A172 (cell line): ENCODE measurements at places on chromosomes 16 and 17. TPM values are rescaled to one million over a fixed set of nuclear protein-coding genes. Genes with fewer than 3 reads are reported as not detected.

Gene POLG2
- 7.1 and 11.0 TPM in 2 replicates for total RNA-seq

- DNase-seq, result no peak
Observed at GRCh38 chr16:67535201-67535600, 6.6 kb downstream of the RIPOR1 start.

- DNase-seq, result peak; percentile 20
Observed at GRCh38 chr16:87702325-87702811, 63.4 kb downstream of the KLHDC4 start.

- DNase-seq, result no peak
Observed at GRCh38 chr17:279331-279730, 73.3 kb downstream of the RPH3AL start.

DNA sequence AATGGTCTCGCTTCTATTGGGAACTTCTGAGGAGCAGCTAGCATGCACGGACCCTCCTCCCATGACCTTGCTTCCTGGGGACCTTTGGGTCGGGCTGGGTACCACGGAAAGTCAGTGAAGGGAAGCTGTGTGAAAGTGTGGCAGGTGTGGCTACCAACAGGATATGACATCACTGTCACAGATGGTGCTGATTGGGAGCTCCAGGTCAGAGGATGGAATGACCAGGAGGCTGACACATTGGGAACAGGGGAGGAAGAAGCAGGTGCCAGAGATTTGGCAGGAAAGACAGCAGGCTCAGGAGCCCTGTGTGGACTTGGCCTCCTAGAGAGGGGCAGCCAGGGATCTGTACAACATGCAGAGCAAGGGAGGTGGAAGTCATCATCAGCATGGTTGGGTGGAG, 34.0 kb downstream of the CPNE2 start:
- DNase-seq, result peak; percentile 40

Gene ADAMTS18
- not detected in 2 replicates for total RNA-seq

Gene HOXB8
- 34.8 and 56.0 TPM in 2 replicates for total RNA-seq

Gene PSKH1
- 3.3 and 3.5 TPM in 2 replicates for total RNA-seq

- no peak for DNase-seq
Observed at GRCh38 chr17:9024497-9024896, 3.2 kb downstream of the NTN1 start.

DNA sequence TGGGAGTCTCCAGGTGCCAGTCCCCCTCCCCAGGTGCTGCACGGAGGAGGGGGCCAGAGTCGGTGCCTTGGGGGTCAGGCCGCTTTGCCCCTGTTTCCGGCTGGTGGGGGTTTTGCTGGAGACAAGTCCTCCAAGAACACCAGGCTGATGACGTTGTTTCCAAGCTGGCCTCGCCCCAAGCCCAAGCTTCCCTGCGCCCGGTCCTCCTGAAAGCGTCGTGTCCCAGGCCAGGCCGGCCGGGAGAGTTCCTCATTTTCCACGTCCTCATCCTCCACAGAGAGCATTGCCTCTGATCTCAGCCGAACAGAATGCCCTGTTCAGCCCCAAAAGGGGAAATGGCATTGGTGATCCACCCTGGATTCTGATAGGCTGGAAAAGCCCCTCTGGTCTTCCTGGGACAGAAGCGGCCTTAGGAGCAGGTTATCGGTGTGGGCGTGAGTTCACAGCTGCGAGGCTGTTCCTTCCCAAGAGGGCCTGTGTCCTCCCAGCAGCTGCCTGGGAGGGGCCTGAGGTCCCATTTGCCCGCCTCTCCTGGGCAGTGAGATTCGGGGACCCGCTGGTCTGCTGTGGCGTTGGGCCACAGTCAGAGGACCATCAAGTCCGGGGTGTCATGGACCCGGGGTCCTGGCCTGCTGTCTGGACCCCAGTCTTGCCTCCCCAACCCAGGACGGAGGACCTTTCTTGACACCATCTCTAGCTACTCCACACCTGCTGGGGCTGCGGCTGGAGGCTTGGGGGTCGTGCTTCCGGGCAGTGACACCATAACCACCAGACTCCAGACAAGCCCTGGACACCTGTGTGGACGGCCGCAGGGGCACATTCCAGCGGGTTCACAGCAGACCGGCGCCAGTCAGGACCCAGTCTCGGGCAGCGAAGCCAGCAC, 7.1 kb downstream of the SOX8 start:
- DNase-seq, result no peak

Gene KRT33A
- not detected in 2 replicates for total RNA-seq

- DNase-seq, result no peak
Observed at GRCh38 chr17:46059486-46059885, 60.4 kb downstream of the STH start.

- peak; percentile 61 for DNase-seq
Observed at GRCh38 chr16:84985079-84986065, 26.0 kb downstream of the ZDHHC7 start.

Gene GPR139
- not detected in 2 replicates for total RNA-seq

DNA sequence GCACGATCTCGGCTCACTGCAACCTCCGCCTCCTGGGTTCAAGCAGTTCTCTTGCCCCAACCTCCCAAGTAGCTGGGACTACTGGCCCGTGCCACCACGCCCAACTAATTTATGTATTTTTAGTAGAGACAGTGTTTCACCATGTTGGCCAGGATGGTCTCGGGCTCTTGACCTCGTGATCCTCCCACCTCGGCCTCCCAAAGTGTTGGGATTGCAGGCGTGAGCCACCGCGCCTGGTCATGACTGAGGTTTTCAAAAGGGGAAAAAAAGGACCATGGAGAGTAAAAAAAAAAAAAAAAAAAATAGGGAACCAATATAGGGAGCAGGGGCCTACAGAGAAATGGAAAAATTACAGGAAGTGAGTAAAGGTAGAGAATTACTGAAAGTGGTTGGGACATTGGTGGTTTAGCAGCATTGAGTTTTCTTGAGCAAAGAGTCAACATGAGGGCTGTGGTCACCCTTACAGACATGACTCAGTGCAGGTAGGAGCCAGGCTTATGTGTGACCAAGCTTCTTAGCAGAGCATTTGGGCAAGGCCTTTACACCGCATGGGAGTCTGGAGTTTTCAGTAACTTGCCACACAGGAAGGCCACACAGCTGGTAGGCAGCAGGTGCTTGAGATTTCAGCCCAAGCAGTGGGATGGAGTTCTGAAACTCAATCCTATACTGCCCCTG, 447.3 kb downstream of the HS3ST3B1 start:
- DNase-seq, result no peak

DNA sequence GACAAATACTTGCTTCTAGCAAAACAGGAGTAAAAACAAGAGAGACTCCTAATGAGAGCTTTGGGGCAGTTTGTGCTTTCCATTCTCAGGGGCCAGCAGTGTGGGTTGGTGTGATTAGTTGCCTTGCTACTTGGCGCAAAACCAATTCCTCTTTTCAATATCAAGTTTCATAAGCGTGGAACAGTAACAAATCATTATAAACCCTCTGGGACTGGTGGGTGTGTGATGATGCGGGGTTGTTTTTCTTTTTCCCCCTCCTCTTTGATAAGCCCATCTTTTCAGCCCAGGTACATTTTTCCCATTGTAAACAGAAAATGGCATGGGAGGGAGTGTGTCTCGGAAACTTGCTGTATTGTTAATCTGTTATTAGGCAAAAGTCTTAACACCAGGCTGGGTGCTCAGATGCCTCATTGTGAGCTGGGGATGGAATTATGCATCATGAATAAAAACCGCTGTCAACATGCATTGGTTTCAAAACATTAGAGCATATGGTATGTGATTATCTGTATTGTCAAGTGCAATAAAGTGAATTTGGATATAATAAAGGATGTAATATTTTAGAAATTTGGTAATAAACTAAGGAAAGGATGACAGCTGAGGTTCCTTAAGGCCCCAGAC, 166.4 kb downstream of the CCDC182 start:
- DNase-seq, result no peak

- no peak for DNase-seq
Observed at GRCh38 chr17:76727745-76728456, 1.3 kb downstream of the METTL23 start.

DNA sequence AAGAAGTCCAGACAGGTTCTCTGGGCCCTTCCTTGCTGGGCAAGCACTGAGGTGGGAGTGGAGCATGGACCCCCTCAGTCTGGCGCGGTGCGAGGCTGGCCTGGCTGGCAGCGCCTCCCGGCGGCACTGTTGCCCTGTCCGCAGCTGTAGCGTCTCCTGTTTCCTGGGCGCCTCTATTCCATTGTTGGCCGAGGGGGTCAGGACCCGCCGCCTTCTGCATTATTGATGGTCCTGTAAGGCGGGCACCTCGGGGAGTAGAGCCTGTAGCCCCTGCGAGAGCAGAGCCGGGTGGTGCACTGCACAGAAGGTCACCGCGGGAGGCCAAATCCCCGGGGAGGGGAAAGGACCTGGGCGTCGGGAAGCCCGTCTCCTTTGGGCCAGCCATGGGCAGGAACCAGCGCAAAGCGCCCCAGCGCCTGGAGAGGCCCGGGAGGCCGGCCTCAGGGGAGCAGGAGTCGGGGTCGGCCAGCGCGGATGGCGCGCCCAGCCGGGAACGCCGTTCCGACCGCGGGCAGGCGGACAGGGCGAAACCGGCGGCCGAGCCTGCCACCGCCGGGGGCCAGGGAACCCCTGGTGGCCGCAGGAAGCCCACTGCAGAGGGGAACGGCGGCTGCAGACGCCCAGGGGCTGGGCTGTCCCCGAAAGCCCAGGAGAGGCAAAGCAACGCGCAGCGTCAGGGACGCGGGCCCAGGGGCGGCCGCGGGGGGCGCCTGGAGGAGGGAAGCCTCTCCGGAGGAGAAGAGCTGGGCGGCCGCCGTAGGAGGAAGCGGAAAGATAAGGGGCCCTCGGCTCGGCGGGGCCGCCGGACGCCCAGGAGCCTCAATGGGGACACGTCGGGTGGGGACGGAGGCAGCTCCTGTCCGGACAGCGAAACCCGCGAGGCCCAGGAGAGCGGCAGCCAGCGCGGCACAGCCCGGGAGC, at the start of gene MYO15B:
Gene MYO15B (plus strand): TSS at position 126 of the 921 bp plus-strand sequence. CDS start 258 bp downstream, at position 384.
- no peak for DNase-seq

DNA sequence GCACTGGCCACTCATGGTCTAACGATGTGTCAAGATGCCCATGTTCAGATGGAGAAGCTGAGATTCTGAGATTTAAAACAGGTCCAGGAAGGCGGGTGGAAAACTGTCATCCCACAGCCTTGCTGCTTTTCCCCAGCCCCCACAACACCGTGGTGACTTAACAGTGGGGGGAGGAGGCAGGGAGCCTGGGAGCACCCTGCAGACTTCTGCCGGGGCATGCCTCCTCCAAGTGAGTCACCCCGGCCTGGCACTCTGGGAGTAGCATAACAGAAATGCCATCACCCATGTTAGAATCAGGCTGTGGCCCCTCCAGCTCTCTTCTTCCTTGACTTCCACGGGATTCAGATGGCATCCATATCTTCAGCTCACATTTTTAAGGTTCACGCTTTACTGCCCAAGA, 164.8 kb downstream of the CBLN1 start:
- DNase-seq, result no peak

- no peak for DNase-seq
Observed at GRCh38 chr17:4839965-4840892, 7.1 kb downstream of the MINK1 start.

Gene CYB561
- total RNA-seq, result 26.6 and 33.0 TPM in 2 replicates

Gene CHST4
- total RNA-seq, result 0.55 and 0.60 TPM in 2 replicates

Gene TRIM47
- total RNA-seq, result 159 and 173 TPM in 2 replicates

GRCh38 chr17:29726715-29727252, 104.1 kb upstream of the CORO6 start:
- peak; percentile 58 for DNase-seq

Gene ST6GALNAC1
- total RNA-seq, result not detected in 2 replicates

DNA sequence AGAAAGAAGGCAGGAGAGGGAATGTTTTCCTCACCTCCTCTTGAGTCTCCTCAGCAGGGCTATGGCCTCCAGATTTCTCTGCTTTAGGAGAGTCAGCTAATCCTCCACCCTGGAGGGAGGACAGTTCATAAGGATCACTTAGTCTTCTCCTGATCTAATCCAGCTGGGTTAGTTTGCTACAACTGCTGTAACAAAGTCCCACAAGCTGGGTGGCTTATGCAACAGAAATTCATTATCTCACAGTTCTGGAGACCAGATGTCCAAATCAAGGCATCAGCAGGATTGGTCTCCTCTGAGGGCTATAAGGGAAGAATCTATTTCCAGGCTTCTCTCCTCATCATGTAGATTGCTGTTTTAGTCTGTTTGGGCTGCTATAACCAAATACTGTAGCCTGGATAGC, 40.6 kb upstream of the XYLT1 start:
- DNase-seq, result no peak

DNA sequence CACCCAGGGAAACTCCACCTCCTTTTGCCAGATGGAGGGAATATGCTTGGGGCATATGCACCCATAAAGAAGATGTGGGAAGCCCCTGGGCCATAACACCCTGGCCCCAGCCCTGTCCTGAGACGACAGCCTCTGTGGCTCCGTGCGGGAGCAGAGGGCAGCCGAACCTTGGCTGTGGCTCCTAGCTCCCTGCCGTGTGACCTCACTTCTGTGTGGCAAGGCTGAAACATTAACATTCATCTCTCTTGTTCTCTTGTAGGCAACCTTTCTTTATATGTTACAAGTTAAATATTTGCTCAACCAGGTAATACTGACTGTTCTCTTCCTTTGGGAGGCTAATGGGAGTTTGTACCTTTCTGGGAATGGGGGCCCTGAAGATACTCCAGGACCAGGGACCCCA, 17.5 kb downstream of the SLC47A1 start:
- DNase-seq, result no peak

DNA sequence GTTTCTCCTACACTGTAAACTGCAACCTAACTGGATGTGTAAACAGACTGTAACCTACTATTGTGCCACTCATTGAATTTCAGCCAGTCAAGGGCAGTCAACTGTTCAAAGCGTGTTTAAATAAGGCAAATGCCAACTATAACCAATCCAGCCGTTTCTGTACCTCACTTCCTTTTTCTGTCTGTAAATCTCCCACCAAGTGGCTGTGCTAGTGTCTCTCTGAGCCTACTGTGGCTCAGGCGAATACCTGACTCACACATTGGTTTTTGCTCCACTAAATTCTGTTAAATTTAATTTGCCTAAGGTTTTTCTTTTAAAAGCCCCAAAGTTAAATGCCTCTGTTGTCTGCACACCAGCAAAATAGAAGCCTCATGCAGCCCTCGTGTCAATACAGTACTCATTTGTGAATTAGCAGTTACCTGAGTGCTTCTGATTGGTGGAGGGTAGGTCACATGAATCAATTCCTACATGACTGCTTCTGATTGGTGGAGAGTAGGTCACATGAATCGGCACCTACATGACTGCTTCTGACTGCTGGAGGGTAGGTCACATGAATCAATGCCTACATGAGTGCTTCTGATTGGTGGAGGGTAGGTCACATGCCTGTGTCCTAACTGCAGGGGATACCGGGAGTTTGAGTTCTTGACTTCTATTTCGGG, 31.1 kb upstream of the CCR7 start:
- peak; percentile 96 for DNase-seq

Gene SYT17
- total RNA-seq, result 0.55 and 1.3 TPM in 2 replicates

Gene DHX8
- total RNA-seq, result 45.7 and 52.3 TPM in 2 replicates

Gene CXCL16
- 5.1 and 8.1 TPM in 2 replicates for total RNA-seq

GRCh38 chr16:67930678-67931211, 917 bp downstream of the CTRL start:
- DNase-seq, result no peak

GRCh38 chr17:80053102-80053501, 16.7 kb downstream of the CCDC40 start:
- no peak for DNase-seq

DNA sequence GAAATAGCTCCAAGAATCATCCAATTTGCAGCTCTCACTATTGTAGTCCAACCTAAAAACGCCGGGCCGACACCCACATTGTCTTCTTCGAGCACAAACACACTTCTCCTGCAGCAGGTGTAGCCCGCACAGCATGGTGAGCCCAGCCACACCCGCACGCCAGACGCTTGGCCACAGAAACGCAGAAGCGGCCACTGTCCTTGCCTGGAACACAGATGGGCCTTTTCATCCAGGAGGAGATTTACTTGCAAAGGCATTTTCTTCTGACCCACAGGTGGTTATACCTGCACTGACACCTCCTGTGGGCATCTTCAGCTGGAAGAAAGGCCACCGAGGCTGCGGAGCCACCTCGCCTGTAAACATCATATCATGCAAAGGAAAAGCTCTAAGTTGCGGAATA, 98.4 kb downstream of the ADCY9 start:
- DNase-seq, result no peak

GRCh38 chr16:10827691-10828341, 9.2 kb upstream of the TVP23A start:
- peak; percentile 87 for DNase-seq
